ENCODE measurements at places on chromosomes 7 and 10.

- DNase-seq, result no peak
Measured at GRCh38 chr7:77651575-77652162, 44.6 kb upstream of the RSBN1L start.

DNA sequence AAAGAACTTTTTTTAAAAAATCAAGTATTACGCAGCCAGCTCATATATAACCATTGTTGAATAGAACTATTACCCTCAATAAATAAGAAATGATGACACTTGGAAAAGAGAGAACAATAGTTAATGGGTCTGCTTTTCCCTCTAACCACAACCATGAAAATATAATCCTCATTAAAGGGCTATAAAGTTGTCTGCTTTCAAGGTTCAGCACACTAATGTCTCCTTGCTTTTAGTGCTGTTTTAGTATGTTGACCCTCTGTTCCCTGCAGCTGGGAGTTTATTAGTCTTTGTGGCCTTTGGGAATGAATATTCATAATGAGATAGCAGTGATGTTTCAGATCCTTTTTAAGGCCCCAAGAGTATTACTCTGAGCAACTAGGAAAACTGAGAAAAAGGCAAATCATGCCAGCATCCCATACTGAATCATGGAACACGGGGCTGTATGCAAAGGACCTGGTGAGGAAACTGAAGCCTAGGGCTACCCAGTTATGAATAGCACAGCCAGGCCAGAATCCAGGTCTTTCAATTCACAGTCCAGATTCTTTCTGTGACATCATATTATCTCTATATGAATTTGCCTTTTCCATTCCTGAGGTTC lies 332.0 kb upstream of the LRGUK start:
- no peak for DNase-seq

DNA sequence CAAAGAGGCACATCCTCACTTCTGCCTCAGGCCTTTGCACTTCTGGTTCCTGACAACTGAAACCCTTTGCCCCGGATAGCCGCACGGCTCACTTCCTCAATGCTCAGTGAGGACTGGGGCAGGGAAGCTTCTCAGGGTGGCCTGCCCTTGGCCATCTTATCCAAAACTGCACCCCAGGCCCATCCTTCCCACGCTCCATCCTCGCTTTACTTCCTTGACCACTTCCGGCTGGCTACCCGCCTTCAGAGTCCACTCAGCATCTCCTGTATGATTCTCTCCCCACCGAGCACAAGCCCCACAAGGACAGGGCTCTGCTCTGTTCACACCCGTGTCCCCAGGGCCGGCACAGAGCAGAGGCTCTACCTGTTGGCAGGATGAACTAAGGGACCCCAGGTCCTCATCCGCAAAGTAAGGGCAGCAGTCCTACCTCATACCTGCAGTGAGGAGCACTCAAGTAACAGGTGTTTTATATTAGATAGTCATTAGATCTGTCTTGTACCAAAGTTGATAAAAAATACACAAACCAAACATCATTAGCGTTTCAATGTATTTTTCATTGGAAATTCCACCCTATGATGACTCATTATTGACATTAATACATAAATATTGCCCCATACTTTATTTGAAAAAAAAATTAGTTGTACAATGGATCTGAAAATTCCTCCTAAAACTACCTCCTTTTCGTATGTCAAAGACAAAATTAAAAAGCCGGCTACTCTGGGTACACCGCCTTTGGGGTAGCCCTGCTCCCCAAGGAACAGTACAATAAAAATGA lies 35.0 kb downstream of the GNA12 start:
- DNase-seq, result no peak

- no peak for DNase-seq
Measured at GRCh38 chr7:99409806-99410205, 1.0 kb downstream of the BUD31 start.

- DNase-seq, result no peak
Measured at GRCh38 chr10:69409968-69410367, 6.8 kb downstream of the TACR2 start.

DNA sequence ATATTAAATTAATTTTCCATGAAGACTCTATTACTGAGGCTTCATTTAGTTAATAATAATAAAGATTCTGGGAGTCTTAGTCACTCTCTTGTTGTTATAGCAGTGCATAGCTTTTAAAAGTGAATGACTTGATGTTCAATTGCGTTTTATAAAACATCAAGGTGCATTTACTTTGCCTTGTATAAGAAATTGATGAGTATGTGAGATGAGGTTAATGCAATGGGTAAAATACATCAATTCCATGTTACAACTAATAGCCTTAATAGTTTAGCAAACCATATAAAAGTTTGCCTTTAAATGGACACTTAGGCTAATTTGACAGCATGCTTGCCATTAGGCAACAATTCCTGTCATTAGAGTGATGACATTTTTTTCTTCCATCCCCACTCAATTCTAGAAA lies 173.6 kb upstream of the TEX47 start:
- DNase-seq, result no peak

- DNase-seq, result peak; percentile 20
Measured at GRCh38 chr7:73718438-73718881, 1.0 kb downstream of the STX1A start.

DNA sequence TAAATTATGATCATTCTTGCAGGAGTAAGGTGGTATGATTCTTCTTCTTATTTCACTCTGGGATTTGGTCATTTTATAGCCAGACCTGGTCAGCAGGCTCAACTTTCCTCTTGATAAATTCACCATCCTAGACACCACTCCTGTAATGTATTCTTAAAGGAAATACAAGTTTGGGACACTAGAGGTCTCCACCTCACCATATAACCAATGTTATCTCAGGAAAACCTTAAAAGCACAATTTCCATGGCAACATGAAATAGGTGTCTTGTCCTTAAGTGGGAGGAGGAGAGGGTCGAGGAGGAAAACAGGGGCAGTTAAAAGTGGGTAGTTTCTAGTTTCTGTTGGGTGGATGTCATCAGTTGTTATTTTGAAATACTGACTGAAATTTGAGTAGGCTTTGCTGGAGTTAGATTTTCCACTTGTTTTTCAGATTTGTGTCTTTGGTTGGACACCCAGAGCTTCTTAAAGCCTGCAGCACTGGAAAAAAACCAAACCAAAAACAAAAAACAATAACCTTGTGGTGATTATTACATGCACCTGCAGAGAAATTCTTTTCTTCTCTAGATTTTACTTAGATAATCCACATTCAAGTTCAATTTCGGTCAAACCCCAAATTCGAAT lies 163.1 kb downstream of the PRKCQ start:
- no peak for DNase-seq

DNA sequence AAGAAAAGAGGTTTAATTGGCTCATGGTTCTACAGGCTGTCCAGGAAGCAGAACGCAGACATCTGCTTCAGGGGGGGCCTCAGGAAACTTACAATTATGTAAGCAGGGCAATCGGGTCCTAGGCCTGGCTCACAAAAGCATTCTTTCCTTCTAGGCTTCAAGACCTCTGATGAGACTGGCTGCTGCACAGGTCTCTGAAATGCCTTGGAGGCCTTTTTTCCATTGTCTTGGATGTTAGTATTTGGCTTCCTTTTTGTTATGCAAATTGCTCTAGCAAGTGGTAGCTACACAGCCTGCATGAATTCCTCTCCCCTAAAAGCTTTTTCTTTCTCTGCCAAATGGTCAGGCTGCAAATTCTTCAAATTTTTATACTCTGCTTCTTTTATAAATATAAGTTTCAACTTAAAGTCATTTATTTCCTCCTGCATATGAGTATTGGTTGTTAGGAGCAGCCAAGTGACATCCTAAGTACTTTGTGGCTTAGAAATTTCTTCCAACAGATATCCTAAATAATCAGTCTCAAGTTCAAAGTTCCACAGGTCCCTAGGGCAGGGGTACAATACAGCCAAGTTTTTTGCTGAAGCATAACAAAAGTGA lies 83.1 kb upstream of the SEMA3A start:
- DNase-seq, result no peak

DNA sequence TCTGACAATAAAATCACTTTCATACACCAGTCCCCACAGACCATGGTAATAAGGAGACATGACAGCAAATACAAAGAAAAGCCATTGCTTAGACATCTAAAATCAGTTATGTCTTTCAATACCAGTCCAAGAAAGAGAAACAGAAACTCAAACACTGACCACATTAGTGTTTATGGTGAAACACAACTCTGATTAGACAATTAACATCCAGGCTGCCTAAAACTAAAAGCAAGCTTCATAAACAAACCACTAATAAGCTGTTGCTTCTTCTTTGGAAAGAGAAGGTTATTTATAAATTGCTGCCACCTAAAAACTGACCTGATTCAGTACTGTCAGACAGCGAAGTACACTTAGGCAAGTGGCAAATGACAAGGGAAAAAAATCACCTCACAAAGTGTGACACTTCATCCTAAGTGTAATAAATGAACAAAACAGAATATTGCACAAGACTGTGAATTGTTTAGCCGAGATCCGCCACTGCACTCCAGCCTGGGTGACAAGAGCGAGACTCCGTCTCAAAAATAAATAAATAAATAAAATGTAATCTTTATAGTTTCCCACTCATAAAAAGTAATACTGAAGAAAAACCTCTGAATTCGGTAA lies 277.4 kb downstream of the PARD3 start:
- no peak for DNase-seq

DNA sequence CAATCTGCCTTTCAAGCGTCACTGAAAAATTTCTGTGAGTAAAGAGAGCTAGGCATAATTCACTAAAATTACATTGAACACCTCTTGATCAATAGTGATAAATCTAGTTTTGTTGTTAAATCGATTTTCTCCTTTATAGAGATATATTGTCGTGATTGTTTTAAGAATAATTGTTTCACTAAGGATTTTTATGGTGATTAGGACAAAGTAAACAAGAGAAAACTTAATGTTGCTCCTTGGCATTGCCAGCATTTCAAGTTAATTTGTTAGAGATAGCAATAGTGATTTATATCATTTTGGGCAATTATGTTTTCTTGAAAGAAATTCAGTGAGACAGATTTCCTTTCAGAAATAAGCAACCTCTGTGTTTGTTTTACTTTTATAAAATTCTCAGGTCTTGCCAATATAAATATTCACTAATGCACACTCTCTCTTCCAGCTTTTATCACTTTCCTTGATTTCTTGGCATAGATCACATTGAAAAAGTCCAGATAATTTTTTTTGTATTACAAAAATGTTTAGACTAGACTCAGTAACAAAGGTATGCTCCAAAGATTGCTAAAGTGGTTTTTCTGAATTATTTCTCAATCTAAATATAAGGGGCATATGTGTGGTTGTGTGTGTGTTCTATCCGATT lies 538.7 kb downstream of the TFEC start:
- no peak for DNase-seq

- no peak for DNase-seq
Measured at GRCh38 chr10:119777686-119778085, 51.8 kb downstream of the INPP5F start.

DNA sequence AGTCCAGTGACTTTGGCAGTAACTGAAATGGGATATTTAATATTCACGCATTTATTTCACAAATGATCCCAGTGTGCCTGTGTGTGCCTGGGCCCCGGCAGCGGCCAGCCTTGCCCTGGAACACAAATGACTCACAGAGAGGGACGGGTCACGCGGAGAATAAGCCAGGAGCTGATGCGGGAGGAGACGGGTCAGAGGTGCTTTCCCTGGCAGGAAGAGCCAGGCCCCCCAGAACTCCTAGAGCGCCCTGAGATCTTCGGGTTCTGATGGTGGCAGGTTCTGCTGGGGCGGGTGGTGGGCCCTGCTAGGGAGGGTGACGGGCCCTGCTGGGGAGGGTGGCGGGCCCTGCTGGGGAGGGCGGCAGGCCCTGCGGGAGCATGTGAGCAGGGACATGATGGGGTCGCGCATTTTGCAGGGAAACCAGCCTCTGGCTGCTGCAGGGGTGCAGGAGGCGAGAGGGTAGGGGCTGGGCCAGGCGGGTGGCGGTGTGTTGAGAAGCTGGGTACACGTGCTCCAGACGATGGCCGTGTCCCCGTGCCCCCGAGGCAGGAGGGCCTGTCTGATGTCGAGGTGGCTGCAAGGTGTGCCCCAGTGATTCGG lies 84.2 kb upstream of the DIP2C start:
- DNase-seq, result no peak

GRCh38 chr10:21985541-21985940 lies 18.0 kb downstream of the DNAJC1 start:
- no peak for DNase-seq

GRCh38 chr7:100827330-100828226 lies at the start of gene EPHB4:
TSS of gene EPHB4 (minus strand) at chr7:100827523. CDS start at chr7:100827030, 493 bp downstream.
- no peak for DNase-seq

- DNase-seq, result peak; percentile 14
Measured at GRCh38 chr7:157389951-157390730, 53.3 kb downstream of the DNAJB6 start.

DNA sequence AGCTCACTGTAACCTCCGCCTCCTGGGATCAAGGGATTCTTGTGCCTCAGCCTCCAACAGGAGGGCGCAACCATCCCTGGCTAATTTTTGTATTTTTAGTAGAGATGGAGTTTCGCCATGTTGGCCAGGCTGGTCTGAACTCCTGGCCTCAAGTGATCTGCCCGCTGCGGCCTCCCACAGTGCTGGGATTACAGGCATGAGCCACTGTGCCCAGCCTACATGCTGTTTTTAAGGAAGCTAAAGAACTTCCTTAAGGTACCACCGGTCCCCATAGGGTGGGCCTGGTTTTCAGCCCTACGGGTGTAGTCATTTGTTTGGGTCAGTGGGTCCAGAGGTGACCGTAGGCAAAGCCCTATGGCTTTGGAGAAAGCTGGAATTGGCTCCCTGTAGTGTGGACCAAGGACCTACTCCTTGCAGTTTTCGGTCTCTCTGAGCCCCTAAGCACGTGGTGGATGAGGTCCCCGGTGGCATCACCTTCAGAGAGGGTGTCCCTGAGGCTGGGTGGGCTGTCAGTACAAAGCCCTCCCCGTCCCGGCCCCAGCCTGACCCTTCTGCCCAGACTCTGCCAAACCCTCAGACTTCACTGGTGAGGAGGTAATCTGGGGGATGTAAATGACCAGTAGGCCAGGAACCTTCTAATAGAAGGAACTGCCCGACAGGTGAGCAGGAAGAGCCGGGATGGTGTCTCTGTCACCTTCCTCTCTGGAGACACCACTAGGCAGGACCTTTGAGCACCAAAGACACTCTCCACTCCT lies 30.5 kb downstream of the ANXA11 start:
- no peak for DNase-seq

Measured in stimulated activated naive CD4-positive, alpha-beta T cell treated with Interleukin-2 at 50 U/mL for 16 hours (primary cell).